Inflammatory macrophage treated with lipopolysaccharide for 4 hours (primary cell): ENCODE measurements at places on chromosomes 4 and X.

DNA sequence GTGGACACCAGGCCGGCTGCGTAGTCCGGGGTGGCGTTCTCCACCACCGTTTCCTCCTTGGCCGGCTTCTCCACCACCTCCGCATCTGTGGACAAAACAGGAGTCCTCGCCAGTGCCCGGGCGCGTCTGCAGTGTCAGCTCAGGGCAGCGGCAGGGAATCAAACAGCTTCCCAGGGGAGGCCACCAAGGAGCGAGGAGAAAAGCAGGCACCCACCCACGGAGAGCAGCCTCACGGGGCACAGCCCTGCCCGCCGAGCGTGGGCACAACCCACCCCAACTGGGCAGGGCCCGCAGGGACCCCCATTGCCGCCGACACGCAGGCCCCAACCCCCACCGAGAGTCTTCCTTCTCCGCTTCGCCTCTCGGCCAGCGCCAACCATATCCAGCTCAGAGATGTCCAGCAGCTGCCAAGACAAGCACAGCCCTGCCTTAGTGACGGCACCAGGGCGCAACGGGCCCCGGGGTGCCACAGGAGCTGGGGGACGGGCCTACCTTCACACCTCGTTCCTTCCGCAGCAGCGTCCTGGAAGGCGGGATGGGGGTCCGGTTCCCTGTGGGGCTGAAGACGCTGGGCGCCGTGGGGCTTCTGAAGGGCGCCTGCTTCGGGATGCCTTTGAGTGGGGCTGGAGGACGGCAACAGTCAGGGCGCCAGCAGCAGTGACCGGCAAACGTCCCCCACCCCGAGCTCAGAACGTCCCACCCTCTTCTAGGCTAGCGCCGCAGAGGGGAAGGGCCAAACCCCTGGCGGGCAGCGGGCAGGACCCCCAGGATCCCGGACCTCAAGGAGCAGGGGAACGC is 22.8 kb downstream of the NELFA start:
- DNase-seq: no peak

DNA sequence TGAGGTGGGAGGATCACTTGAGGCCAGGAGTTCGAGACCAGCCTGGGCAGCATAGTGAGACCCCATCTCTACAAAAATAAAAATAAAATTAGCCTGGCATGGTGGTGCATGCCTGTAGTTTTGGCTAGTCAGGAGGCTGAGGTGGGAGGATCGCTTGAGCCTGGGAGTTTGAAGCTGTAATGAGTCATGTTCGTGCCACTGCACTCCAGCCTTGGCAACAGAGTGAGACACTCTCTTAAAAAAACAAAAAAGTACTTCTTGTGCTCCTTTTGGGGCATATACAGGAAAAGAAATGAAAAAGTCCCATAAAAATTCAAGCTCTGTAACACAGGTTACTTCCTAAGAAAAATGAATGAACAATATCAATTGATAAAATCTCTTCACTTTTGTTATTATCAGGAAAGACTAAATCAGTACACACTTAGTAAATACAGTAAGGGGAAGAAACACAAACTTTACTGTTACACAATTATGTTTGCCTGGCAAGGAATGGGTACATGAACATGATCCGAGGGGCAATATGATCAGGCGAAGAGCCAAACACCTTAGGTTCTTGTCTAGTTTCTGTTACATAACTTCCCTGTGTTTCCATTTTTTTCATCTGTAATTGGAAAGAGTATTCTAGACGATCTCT is 46.9 kb downstream of the CCDC158 start:
- DNase-seq: no peak

- DNase-seq: no peak
Measured at GRCh38 chrX:23008431-23009099, 8.8 kb downstream of the DDX53 start.

DNA sequence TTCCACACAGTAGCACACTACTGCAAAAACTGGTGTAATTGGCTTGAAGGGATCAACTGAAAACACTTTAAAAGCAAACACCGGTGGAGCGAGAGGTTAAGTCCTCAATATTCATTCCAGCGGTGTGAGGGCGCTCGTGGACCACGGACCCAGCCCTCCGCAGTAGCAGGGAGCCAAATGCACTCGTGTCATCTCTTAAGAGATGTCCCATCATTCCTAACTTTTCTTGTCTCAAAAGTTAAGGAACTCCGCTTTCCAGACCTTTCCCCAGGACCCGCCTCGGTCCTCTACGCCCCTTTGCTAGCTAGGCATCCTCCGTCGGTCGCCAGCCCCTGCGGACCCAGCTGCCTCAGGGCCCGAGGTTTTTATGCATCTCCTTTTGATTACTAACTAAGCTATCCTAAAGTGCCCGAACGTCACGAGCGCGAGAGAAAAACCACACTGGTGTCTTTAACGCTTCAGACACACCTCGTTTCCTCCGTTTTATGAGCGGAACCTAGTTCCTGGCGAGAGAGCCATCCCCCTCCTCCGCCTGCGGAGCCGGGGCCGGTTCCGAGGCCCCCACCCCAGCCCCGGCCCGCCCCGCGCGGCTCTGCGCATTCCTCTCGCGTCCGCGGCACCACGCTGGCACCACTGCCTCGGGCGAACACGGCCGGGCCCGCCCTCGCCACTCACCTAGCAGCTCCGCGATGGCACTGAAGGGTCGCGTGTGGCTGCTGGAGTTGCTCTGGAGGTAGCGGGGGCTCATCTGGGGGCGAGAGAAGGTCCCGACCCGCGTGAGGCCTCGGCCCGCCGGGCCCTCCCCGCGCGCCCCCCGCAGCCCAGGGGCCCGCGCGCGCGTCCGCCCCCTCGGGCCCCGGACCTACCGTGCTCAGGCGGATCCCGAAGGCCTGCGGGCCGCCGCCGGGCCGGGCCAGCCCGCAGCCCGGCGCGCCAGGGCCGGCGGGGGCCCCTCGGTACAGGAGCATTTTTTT is 723 bp downstream of the MORC4 start:
- DNase-seq: peak; percentile 13

DNA sequence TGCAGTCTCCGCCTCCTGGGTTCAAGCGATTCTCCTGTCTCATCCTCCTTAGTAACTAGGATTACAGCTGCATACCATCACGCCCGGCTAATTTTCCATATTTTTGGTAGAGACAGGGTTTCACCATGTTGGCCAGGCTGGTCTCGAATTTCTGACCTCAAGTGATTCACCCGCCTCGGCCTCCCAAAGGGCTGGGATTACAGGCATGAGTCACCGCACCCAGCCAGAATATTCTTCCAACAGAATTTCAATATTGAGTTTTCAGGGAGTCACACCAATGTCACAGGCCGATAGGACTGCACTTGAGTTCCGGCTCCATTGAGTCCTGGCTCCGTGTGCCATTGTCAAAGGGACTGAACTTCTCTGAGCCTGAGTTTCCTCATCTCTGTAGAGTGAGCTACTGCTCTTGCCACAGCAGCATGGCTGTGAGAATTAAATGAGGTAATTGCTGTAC is 82.9 kb downstream of the CLCN4 start:
- DNase-seq: no peak

GRCh38 chrX:134717698-134718097 is 59.4 kb upstream of the PLAC1 start:
- no peak for DNase-seq

DNA sequence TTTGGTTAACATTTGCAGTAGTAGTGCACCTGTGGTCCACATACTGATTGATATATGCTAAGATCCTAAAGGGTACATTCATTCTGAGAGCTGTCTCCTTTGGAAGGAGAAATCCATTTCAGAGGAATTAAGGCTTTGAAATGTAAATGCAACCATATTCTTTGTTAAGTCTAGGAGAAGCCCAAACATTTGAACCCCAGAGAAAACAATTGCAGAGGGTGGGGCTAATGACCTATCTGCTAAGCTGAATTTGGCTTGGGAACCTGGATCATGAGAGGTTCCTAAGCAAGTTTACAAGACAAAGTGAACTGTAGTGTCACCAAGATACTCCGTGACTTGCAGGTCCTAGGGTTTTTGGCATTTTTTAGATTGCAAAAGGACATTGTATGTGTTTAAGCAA is 41.2 kb downstream of the LAS1L start:
- no peak for DNase-seq

- DNase-seq: no peak
Measured at GRCh38 chr4:99148550-99148949, 4.5 kb upstream of the ADH4 start.

- no peak for DNase-seq
Measured at GRCh38 chrX:122972604-122973003, 211.5 kb upstream of the GRIA3 start.

DNA sequence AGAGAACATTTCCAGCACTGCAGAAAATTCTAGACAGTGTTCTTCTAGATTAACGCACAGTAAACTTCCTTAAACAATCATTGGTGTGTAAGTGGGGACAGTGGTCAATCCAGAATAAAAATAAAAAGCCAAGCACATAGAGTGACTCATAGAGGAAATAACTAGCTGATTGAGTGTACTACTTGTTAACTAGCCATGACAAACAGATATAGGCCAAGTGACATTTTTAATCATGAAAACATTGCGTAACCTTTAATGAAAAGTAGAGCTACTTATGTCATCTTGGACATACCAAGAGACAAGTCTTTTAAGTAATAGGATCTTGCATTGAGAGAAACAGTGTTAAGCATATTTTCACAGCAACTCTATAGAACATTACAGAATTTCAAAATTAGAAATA is 233.9 kb upstream of the MAB21L2 start:
- peak; percentile 4 for DNase-seq

DNA sequence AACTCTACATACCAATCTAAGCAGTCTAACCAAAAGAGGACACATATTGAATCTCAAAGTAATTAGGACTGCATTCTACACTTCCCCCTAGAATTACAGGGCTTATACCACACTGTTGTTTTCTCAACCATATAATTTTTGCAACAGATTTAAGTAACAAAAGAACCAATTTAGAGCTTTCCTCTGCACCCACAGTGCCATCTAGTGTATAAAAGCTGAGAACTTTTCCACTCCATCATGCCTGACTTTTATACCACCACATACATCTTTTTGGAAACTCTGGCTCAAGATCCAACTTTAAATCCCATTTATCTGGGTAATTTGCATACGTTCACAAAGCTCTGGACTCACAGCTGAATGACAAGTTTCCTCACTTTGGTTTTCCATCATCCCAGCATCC is 99.5 kb downstream of the EFHC2 start:
- peak; percentile 61 for DNase-seq

GRCh38 chr4:45477311-45477733 is 646.5 kb downstream of the GABRG1 start:
- DNase-seq: no peak

DNA sequence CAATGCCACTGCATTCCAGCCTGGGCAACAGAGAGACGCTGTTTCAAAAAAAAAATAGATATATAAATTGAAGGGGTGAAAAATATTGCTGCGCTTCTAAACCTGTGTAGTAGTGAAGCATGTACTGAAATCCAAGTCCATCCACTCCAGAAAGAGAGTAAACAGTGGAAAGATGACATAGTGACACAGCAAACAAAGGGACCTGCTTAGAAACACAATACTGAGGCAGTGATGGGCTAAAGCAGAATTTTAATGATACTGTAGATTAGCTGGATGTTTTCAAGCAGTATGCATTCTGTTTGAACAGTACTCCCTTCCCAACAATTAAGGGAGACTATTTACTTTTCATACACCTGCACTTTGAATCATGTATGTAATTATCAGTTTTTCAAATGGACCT is 42.5 kb downstream of the TFDP3 start:
- no peak for DNase-seq

GRCh38 chr4:108110450-108110849 is 58.3 kb downstream of the LEF1 start:
- DNase-seq: no peak

DNA sequence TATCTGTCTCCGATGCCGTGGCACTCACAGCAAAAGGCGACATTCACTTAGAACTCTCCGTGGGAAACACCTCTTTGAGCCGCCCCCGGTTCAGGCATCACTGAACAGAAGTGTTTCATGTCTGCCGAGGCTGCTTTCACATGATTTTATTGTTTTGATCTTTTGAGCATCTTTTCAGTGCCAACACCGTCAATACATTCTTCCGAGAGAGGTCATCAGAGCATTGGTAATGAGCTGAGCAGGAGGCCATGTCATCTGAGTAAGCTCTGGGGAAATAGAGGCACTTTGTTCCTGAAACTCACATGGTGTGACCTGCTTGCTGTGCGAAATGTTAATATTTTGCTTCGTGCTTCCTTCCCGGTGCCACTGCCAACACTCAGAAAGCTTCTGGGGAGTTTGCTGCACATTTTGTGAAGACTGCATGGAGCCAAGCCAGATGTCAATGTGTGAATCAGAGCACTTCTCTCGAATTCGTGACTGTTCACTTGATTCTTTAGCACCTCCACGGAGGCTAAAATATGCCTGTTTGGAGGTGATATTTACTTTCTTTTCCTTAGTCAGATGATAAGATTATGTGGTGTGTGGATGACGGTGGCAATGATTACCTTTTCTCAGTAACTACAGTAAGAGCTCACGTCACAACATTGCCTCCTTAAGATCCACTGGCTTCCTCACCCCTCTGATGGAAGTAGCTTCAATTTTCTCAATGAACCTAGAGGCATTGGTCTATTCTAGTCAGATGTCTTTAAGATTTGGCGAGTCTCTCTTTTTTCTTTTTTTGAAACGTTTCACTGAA is 222.3 kb upstream of the HS3ST1 start:
- DNase-seq: no peak

DNA sequence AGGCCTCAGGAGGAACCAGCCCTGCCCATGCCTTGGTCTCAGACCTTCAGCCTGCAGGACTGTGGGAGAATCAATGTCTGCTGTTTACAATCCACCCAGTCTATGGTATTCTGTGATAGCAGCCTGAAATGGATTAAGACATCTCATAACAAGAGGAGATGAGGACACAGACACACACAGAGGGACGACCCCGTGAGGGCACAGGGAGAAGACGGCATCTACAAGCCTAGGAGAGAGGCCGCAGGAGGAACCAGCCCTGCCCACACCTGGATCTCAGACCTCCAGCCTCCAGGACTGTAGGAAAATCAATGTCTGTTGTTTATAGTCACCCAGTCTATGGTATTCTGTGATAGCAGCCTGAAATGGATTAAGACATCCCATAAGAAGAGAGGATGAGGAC is 3.3 kb downstream of the SLC25A6 start:
- no peak for DNase-seq

DNA sequence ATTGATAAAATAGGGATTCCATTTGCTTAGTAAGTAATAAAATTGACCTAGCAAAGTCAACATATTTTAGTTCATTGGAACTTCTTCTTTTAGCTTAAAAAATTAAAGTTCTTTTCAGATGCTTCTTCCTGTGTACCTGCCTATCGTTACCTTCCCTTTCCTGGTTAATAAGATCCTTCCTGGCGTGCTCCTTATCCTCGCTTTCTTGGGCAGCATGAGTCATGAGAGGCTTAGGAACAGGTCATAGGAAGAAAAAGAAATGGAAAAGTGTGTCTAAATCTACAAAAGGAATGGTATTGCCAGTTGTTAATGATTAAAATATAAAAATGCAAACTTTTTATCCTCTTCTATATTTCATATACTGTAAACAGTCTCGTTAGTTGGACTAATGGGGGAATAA is 170.3 kb downstream of the DCTD start:
- no peak for DNase-seq

DNA sequence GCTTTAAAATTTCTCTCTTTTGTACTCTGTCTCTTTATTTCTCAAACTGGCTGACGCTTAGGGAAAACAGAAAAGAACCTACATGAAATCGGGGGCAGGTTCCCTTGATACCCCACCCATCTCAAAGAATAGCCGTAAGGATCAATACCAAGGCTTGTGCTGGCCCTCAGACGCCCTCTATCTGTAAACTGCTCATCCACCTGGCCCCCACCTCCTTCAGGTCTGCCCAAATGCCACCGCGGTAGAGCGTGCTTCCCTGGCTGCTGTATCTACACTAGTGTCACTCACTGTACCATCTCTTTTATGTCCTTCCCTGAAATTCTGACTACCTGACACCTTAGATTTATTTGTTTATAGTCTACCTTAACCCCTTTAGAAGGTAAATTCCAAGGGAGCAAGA is 62.8 kb downstream of the SMIM20 start:
- no peak for DNase-seq
